ENCODE measurements at places on chromosomes 1 and 21. TPM values are rescaled to one million over a fixed set of nuclear protein-coding genes. Genes with fewer than 3 reads are reported as not detected.

GRCh38 chr1:106555571-106555970 is 500.9 kb upstream of the PRMT6 start:
- no peak for DNase-seq

DNA sequence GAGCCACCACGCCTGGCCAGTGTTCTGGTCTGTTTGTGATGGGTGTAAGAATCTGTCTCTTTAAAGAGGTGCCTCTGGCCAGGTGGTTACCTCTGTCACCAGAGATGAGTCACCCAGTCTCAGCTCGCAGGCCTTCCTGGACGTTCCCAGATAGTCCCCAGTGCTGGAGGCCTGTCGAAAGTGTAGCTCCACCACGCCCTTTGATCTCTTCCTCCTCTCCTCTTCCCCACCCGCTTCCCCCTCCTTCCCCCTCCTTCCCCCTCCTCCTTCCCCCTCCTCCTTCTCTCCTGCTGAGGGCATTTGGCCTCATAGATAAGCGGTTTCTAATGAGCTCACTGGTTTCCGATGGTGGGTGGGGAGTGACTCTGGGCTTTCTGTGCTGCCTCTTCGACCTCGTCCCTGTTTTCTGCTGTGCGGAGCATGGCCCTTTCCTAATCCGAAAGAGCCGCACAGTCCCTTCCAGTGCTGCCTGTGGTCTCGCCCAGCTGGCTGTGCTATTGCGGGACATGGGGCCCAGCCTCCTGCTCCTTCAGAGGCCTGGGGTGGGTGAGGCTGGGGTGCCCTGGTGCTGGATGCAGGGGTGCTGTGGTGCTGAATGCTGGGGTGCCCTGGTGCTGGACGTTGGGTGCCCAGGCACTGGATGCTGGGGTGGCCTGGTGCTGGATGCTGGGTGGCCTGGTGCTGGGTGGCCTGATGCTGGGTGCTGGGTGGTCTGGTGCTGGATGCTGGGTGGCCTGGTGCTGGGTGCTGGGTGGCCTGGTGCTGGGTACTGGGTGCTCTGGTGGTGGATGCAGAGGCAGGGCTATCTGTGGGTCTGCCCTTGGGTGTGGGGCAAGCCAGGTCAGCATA is 19.2 kb downstream of the AGPAT3 start:
- DNase-seq, result no peak

The KRTAP10-3 gene
- not detected for total RNA-seq

- no peak for DNase-seq
These were observed 22.9 kb downstream of the NIPAL3 start for GRCh38 chr1:24438423-24438901.

DNA sequence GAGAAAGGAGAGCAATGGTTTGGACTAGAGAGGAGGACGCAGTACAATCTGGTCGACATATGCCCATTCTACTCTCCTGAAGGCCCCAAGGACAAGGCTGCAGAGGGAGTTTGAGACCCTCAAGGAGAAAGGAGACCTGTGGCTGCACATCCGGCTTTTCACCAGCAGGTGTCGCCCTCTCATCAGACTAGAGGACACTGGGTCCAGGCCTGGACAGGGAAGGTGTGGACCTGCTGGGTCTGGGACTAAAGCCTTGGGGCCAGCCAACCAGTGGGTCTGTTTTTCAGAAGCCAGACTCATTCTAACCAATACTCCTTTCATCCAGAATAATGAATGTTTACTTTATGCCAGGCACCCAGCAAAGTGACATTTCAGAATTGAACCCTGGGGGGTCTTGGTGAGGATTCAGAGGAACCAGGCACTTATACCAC is 5.0 kb downstream of the SRARP start:
- DNase-seq, result peak; percentile 73

DNA sequence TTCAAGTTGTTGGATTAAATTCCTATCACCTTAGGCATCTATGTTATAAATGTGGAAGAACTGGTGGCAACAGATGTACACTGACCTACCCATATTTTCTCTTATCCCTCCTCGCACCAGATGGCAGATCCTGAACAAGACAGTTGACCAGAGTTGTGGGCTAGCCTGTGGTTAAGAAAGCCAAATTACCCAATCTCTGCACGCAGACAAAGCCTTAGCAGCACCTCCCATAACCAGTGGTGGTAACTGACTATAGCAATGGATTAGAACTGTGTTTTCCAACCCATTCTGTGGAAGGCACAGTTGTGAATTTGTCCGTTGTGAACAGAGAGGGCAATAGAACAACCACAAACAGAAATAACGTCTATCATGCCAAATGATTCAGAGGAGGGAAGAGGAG is 20.6 kb downstream of the ABCB10 start:
- no peak for DNase-seq

GRCh38 chr1:229019663-229020271 is 251.1 kb upstream of the RAB4A start:
- no peak for DNase-seq

- no peak for DNase-seq
These were observed 15.7 kb upstream of the IGSF21 start for GRCh38 chr1:18091660-18092446.

- DNase-seq, result no peak
These were observed 82.2 kb upstream of the DPT start for GRCh38 chr1:168811176-168811575.

DNA sequence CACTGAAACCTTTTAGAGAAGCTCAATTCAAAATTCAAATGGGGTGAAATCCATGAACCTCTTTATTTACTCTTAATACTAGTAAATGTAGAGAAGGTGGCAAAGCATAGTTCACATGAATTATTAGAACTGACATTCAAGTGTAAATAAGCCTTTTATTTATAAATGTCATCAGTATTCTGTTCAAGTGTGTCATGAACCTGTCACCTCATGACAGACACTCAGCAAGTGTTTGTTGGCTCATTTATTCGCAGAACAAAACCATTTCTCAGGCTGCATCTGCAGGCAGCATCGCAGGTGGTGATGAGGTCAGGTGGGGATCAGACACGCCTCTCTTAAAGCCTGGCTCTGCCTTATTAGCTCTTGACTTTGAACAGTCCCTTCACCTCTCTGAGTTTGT is 116.6 kb downstream of the SETD4 start:
- no peak for DNase-seq

The CA14 gene
- total RNA-seq, result not detected
